ENCODE measurements at places on chromosomes 11 and 22.
A peak's percentile ranks its signal among the peaks of the same experiment; 100 is the strongest.

DNA sequence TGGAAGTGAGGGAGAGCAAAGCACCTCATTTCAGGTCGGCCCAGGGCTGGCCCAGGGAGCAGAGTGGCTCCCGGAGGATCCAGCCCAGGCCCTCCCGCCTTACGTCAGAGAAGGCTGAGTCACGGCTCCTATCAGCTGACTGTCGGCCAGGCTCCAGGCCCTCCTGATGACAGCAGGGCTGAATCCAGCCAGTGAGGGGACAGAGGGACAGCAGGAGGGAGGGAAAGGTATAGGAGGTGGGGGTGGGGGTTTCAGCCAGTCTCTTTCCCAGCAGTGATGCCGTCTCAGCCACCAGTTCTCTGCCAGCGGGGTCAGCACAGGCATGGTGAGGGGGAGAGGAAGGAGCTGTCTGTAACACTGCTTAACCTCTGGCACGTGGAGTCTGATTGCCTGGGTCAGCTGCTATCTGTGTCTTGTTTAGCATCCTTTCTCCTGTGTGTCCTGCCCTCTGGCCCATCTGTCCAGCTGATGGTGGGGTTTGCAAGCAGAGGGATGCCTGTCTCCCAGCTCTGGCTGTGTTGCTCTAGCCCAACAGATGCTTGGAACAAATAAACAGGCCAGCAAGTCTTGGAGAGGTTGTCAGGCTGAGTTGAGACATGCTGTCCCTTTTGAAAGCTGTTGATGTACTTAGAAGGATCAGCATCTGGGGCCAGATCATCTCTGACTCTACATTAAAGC, 74.0 kb downstream of the ADAMTS15 start:
- peak; percentile 25 for DNase-seq

DNA sequence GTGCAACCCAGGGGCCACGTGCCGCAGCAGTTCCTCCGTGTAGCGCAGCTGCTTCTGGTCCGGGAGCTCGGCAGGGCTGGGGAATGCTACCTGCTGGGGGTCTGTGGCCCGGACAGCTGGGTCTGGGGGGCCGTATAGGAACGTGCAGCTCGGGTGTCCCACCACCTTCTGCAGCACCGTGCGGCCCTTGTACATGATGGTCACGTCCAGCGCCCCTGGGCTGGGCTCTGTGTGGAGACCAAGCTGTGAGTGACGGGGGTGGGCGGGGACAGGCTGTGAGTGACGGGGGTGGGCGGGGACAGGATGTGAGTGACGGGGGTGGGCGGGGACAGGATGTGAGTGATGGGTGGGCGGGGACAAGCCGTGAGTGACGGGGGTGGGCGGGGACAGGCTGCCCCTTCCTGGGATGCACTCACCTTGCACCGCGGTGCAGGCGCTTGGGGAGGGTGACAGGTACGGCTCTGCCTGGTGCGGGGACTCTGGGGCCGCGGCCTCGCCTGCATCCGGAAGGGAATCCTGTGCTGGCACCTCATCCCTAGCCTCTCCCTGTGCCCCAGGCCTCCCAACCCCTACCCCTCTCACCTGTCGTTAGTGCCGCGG, 2.3 kb downstream of the IRF7 start:
- peak; percentile 72 for DNase-seq

- DNase-seq: peak; percentile 56
Observed at GRCh38 chr22:20494978-20495860, at the start of gene KLHL22. KLHL22 (minus strand) TSS chr22:20495795; CDS start chr22:20489211, 6,584 bp downstream.

GRCh38 chr11:883527-883926, 27.1 kb downstream of the CHID1 start:
- DNase-seq: no peak

GRCh38 chr11:74577624-74578396, 14.6 kb upstream of the POLD3 start:
- DNase-seq: no peak

DNA sequence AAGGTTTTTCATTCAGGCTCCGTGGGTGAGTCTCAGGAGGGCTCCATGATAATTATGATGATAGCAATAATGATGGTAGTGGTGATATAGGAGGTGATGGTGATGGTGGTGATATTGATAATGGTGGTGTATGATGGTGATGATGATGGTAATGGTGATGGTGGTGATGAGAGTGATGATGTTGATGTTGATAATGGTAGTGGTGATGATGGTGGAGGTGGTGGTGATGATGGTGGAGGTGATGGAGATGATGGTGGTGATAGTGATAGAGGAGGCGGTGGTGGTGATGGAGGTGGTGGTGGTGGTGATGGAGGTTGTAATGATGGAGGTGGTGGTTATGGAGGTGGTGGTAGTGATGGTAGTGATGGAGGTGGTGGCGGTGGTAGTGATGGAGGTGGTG, 79.4 kb downstream of the MPPED1 start:
- DNase-seq: no peak

- peak; percentile 65 for DNase-seq
Observed at GRCh38 chr11:114262681-114263512, 33.3 kb upstream of the NNMT start.

DNA sequence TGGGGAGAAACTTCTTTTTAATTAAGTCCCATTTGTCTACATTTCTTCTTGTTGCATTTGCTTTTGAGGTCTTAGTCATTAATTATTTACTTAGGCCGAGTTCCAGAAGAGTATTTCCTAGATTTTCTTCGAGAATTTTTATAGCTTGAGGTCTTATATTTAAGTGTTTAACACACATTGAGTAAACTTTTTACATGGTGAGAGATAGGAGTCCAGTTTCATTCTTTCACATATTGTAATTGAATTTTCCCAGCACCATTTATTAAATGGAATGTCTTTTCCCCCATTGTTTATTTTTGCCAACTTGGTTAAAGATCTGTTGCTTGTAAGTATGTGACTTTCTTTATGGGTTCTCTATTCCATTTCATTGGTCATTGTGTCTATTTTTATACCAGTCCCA, 1344.0 kb upstream of the RAG2 start:
- DNase-seq: no peak

- DNase-seq: no peak
Observed at GRCh38 chr11:10452211-10452767, 2.8 kb upstream of the AMPD3 start.

DNA sequence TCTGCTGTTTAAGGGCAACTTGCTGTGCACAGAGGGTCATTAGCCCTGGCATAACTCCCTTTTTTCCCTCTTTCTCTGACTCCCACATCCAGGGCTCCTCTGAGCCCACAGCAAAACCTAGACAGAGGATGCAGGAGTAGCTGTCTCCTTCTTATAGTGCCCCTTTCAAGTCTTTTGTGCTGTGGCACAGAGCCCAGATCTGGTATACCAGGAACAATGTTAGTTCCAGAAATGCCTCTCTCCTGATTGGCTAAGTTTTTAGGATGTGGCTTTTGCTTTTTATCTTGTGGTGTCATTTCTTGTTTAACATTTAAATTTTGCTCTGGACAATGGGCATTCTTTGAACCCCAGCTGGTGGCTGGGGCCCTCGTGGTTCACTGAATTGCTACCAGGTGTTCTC, 25.6 kb upstream of the RRM1 start:
- no peak for DNase-seq

GRCh38 chr11:74282914-74283371, 28.5 kb downstream of the P4HA3 start:
- no peak for DNase-seq

DNA sequence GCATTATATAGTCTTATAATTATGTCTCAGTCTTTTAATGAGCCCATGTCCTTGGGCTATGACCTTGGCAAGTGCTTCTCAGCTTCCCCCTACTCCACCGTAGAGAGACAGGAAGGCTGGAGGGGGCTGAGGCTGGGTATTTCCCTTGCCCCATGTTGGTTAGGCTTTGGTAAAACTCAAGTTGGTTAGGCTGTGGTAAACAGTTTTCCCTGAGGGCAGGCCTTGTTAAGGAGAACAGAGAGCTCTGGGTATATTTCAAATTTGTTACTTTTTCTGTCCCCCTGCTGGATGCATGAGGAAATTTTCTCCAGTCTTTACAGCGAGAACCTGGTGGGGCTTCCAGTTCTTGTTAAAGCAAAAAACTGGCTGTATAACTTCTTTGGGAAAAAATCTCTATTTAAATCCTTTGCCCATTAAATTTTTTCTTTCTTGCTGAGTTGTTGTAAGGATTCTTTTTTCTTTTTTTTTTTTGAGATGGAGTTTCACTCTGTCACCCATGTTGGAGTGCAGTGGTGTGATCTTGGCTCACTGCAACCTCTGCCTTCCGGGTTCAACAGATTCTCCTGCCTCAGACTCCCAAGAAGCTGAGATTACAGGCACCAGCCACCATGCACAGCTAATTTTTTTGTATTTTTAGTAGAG, 12.2 kb upstream of the DCHS1 start:
- no peak for DNase-seq

DNA sequence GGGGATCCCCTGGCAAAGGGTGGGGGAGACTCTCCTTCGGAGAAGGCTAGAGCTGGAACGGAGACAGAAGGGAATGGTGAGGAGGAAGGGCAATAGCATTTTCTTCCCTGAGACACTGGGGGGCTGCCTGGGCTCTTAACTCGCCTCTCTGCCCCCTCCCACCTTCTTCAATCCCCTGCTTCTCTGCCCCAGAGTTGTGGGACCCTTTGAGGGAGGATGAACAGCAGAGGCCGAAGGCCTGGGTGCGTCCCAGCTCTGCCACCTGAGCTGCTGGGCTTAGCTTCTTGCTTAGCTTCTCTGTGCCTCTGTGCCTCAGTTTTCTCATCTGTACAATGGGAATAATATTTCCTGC, 72.4 kb downstream of the RTL6 start:
- DNase-seq: no peak

GRCh38 chr11:105206633-105207032, 67.1 kb upstream of the CARD18 start:
- peak; percentile 19 for DNase-seq

GRCh38 chr11:109983358-109983757, 109.8 kb upstream of the ZC3H12C start:
- DNase-seq: no peak

Measured in HuH-7 (cell line).